Stomach (tissue), 19 donors: ENCODE measurements at places on chromosomes 2 and 18. TPM values are rescaled to one million over a fixed set of nuclear protein-coding genes. Genes with fewer than 3 reads are reported as not detected.
A peak's percentile ranks its signal among the peaks of the same experiment; 100 is the strongest.

DNA sequence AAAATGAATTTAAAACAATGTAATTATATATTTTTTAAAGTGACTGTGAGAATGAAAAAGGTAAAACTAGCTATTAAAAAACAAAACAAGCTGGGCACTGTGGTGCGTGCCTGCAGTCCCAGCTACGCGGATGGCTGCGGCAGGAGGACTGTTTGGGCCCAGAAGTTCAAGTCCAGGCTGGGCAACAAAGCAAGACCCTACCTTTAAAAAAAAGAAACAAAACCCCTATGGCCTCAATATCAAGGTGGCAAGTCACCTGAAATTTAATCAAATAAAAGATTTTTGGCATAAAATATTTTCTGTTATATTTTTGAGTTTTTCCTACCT lies 46.9 kb upstream of the STRN start:
- no peak for DNase-seq
- no peaks in the 10 kb centered on the region for H3K27me3 ChIP-seq
- no peak overlapping the region for H3K27ac ChIP-seq
- peaks cover 92% of the 10 kb centered on the region for H3K36me3 ChIP-seq

GRCh38 chr2:391696-392095 lies 103.8 kb upstream of the ALKAL2 start:
- peaks cover 23% of the 10 kb centered on the region for H3K27me3 ChIP-seq
- no peak for DNase-seq
- no peaks in the 10 kb centered on the region for H3K4me1 ChIP-seq
- H3K4me3 ChIP-seq = no peak overlapping the region
- no peak overlapping the region for H3K27ac ChIP-seq
- H3K36me3 ChIP-seq = no peaks in the 10 kb centered on the region

GRCh38 chr2:128362176-128362888 lies 43.7 kb upstream of the HS6ST1 start:
- H3K27me3 ChIP-seq = no peaks in the 10 kb centered on the region
- no peak overlapping the region for H3K27ac ChIP-seq
- no peaks in the 10 kb centered on the region for H3K36me3 ChIP-seq
- no peak for DNase-seq
- H3K4me1 ChIP-seq = no peaks in the 10 kb centered on the region

- H3K27me3 ChIP-seq = no peaks in the 10 kb centered on the region
- no peak overlapping the region for H3K27ac ChIP-seq
- H3K4me1 ChIP-seq = peaks cover 86% of the 10 kb centered on the region
- H3K4me3 ChIP-seq = no peak overlapping the region
- H3K36me3 ChIP-seq = no peaks in the 10 kb centered on the region
Measured at GRCh38 chr2:128310761-128311160, 7.9 kb downstream of the HS6ST1 start.

DNA sequence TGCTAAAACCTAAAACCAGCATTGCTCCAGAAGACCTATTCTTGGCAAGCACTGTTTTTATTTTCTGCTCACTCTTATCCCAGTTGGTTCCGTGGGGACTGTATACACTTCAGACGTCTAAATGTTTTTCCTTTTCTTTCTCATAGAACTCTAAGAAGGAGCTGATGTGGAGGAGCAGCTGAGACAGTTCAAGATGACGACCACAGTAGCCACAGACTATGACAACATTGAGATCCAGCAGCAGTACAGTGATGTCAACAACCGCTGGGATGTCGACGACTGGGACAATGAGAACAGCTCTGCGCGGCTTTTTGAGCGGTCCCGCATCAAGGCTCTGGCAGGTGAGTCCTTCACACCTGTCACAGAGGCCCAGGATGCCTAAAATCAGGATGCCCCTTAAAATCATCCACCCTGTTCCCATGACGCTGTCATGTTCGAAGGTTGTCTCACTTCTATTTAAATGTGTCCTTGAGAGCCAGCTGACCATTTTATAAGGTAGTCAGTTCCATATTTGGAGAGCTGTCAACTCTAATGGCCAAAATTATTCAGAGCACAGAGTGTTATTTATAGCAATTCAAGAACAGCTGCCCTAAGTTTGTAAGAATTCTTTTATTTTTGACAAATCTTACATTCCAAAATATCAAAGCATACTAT lies 70.2 kb downstream of the SPTBN1 start:
- DNase-seq = no peak
- peaks cover 10% of the 10 kb centered on the region for H3K4me1 ChIP-seq
- H3K4me3 ChIP-seq = no peak overlapping the region
- peaks cover 21% of the 10 kb centered on the region for H3K36me3 ChIP-seq

DNA sequence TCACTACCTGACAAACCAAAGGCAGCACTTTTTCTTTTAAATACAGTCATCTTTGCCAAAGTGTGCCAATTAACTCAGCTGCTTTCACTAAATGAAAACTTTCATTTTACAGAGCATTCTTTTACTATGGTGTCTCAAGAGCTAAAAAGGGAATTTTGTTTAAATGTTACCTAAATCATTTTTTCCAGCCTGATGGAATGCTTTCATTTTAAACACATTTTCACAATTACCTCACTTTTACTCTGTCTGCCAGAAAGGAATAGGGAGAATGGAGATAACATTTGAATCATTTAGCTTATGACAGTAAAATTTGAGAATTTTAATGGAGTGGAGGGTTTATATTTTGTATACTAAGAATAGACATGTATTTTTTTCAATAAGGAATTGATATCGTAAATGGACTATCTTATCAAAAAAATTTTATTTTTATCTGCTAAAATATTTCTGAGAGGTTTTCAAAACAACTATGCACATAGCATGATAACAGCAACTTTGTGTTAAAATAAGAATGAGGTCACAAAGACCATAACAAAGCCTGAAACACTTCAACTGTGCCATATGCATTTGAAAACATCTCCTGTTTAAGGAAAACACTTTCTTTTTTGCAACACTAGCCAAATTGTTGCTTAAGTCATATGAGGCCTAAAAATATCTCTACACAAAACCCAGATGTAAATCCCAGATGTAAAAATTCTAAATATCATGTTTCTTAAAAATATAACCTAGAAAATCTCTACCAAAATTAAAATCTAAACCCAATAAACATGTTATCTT lies 769.9 kb upstream of the FSHR start:
- no peak overlapping the region for H3K4me3 ChIP-seq
- H3K4me1 ChIP-seq = no peaks in the 10 kb centered on the region
- no peak for DNase-seq
- H3K27me3 ChIP-seq = no peaks in the 10 kb centered on the region

DNA sequence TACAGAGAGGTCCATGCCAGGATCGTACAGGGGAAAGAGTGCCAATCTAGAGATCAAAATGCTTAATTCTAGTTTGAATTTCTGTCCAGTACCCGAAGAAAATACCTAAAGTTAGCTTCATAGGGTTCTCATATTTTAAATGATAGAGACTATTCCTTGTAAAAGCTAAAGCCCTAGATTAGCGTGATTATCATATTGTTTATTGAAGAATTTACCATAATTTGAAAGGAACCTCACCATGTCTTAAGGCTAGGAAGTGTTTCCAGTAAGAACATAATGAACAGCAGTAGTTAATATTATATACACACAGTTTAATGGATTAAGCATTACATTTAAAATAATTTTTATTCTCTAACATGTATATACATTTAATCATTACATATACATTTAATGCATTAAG lies 68.5 kb downstream of the COBLL1 start:
- DNase-seq = no peak
- H3K4me3 ChIP-seq = peak overlapping the region; percentile 2
- no peak overlapping the region for H3K27ac ChIP-seq
- H3K4me1 ChIP-seq = peaks cover 16% of the 10 kb centered on the region
- H3K36me3 ChIP-seq = no peaks in the 10 kb centered on the region

GRCh38 chr2:26139269-26140183 lies 33.4 kb upstream of the GAREM2 start:
- peaks cover 4% of the 10 kb centered on the region for H3K4me1 ChIP-seq
- peaks cover 20% of the 10 kb centered on the region for H3K36me3 ChIP-seq
- H3K4me3 ChIP-seq = no peak overlapping the region
- H3K27ac ChIP-seq = no peak overlapping the region
- DNase-seq = peak; percentile 48

GRCh38 chr2:105725388-105725787 lies 19.3 kb upstream of the NCK2 start:
- DNase-seq = no peak
- H3K27me3 ChIP-seq = no peaks in the 10 kb centered on the region
- no peak overlapping the region for H3K27ac ChIP-seq
- no peak overlapping the region for H3K4me3 ChIP-seq
- no peaks in the 10 kb centered on the region for H3K4me1 ChIP-seq
- no peaks in the 10 kb centered on the region for H3K36me3 ChIP-seq

DNA sequence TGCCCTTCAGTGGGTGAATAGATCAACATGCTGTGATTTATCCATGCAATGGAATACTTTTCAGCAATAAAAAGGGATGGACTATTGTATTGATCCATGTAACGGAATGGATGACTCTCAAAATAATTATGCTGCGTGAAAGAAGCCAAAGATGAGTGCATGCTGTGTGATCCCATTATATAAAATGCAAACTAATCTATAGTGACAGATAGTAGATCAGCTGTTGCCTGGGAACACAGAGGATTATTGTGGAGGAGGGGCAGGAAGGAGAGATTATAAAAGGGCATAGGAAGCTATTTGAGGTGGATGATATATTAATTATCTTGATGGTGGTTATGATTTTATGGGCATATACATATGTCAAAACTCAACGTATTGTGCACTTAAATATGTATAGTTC lies 55.5 kb upstream of the ADAM23 start:
- no peaks in the 10 kb centered on the region for H3K4me1 ChIP-seq
- H3K4me3 ChIP-seq = no peak overlapping the region
- H3K27ac ChIP-seq = no peak overlapping the region

GRCh38 chr2:28343971-28344715 lies 48.5 kb upstream of the FOSL2 start:
- no peak overlapping the region for H3K27ac ChIP-seq
- H3K36me3 ChIP-seq = no peaks in the 10 kb centered on the region
- DNase-seq = no peak
- H3K4me3 ChIP-seq = no peak overlapping the region

DNA sequence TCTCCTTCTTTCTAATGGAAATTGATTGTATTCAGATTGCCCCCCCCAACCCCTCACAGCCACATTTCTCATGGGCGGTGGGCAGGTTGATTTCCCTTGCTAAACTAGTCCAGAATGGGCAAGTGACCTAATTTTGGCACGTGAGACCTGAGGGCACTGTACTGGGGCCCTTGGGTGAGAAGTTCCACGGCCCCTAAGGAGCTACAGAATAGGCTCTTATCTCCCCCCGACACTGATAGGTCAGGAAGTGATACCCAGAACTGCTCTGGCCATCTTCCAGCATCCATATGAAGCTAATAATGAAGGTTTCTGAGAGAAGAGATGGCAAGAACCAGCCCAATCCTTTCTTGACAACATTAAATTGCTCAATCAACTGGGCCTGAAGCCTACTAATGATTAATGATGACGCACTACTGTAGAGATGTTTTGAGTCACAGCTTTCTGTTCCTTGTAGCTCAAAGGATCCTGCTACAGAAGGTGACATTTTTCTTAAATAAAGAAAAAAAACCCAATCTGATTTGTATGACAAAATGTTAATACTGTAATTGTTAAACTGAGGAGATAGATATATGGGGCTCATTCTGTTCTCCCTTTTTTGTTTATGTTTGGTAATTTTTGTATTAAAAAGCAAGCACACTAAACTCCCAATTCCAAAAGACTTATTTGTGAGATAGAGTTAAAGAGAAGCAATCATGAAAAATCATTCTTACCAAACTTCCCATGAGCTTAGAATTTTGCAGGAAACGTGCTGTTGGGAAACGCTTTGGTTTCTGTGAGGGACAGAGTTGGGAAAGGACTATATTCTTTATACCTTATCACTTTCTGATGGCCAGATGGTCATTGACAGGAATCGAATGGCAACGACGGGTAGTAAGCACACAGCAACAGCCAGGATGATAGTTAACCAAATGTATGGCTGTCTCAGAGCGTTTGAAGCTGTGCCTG lies 28.2 kb upstream of the NARS1 start:
- no peak overlapping the region for H3K4me3 ChIP-seq
- H3K4me1 ChIP-seq = peaks cover 12% of the 10 kb centered on the region
- peak overlapping the region; percentile 7 for H3K27ac ChIP-seq
- no peak for DNase-seq

DNA sequence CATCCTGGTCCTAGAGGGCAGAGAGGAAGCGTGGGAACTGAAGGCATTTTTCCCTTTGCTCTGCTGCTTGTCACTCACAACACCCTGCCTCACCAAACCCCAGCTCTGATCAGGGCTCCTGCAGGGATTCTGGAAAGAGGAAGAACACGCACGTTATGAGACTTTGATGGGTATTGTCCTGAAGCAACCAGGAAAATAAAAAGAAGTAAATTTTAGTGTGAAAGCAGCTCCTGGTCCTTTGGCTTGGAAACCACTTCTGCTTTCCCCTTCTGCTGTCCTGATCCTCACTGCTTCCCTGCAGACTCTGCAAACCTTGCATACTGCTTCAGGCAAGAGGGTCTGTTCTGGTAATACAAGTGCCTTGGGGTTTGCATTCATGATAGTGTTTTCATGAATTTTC lies 164.1 kb downstream of the SLC8A1 start:
- H3K36me3 ChIP-seq = no peaks in the 10 kb centered on the region
- no peaks in the 10 kb centered on the region for H3K27me3 ChIP-seq
- peaks cover 11% of the 10 kb centered on the region for H3K4me1 ChIP-seq
- DNase-seq = no peak
- H3K27ac ChIP-seq = no peak overlapping the region

DNA sequence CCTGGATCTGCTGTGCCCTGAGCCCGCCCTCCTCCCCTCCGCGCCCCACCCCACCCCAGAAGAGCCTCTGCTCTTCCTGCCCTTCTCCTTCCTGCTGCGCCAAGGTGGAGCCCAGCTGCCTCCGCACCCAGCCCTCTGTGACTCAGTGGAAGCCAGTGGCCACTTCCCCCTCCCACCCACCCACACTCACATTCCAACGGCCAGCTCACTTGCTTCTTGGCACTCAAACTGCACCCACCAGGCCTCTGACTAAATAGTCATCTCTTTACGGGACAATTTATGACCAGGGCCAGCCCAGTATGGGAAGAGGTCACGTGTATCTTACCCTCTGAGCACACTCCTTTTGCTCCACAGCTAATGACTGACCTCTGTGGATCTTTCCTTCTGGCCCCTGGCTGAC lies 150.4 kb upstream of the SLC1A4 start:
- H3K27ac ChIP-seq = peak overlapping the region; percentile 15
- H3K4me1 ChIP-seq = peaks cover 5% of the 10 kb centered on the region
- H3K36me3 ChIP-seq = no peaks in the 10 kb centered on the region
- no peak for DNase-seq

DNA sequence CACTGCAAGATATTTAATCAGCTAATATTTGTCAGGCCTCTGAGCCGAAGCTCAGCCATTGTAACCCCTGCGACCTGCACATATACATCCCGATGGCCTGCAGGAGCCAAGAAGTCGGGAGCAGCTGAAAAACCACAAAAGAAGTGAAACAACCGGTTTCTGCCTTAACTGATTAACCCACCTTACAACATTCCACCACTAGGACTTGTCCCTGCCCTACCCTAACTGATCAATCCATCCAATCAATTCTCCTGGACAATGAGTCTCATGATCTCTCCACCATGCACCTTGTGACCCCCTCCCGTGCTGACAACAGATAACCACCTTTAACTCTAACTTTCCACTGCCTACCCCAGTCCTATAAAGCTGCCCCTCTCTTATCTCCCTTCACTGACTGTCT lies 945.4 kb upstream of the GYPC start:
- H3K4me3 ChIP-seq = no peak overlapping the region
- no peaks in the 10 kb centered on the region for H3K36me3 ChIP-seq
- DNase-seq = no peak
- no peaks in the 10 kb centered on the region for H3K27me3 ChIP-seq
- no peak overlapping the region for H3K27ac ChIP-seq
- H3K4me1 ChIP-seq = no peaks in the 10 kb centered on the region

ATL2 gene
- total RNA-seq = 102 TPM

RUFY4 gene
- not detected for total RNA-seq

RAMP1 gene
- total RNA-seq = 0.87 TPM

MGAT4A gene
- total RNA-seq = 42.2 TPM
